Ascending aorta (tissue), 2 donors: ENCODE measurements at places on chromosomes 2 and 18. TPM values are rescaled to one million over a fixed set of nuclear protein-coding genes. Genes with fewer than 3 reads are reported as not detected.

The MRPS5 gene
- total RNA-seq = 30.1 TPM

GRCh38 chr2:88281302-88282217 is 111.4 kb downstream of the THNSL2 start:
- H3K36me3 ChIP-seq = no peaks in the 10 kb centered on the region
- no peaks in the 10 kb centered on the region for H3K4me1 ChIP-seq
- no peak overlapping the region for H3K27ac ChIP-seq

DNA sequence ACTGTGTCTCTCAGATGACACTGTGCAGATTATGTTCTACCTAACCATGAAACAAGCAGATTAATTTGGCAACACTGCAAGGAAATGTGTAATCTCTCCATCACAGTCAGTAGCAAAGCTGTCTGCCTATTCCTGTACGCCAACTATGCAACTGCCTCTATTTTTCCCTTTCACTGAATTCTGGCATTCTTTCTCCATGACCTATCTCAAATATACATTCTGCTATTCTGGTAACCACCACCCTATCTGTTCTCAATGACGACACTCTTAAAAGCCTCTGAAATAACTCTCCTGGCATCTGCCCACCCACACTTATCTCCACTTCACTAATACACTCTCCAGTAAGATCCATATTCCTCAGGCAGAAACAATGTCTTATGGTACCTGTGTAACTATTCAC is 78.7 kb downstream of the ABCA12 start:
- no peaks in the 10 kb centered on the region for H3K27me3 ChIP-seq
- no peaks in the 10 kb centered on the region for H3K4me1 ChIP-seq
- no peaks in the 10 kb centered on the region for H3K36me3 ChIP-seq
- H3K4me3 ChIP-seq = no peak overlapping the region

DNA sequence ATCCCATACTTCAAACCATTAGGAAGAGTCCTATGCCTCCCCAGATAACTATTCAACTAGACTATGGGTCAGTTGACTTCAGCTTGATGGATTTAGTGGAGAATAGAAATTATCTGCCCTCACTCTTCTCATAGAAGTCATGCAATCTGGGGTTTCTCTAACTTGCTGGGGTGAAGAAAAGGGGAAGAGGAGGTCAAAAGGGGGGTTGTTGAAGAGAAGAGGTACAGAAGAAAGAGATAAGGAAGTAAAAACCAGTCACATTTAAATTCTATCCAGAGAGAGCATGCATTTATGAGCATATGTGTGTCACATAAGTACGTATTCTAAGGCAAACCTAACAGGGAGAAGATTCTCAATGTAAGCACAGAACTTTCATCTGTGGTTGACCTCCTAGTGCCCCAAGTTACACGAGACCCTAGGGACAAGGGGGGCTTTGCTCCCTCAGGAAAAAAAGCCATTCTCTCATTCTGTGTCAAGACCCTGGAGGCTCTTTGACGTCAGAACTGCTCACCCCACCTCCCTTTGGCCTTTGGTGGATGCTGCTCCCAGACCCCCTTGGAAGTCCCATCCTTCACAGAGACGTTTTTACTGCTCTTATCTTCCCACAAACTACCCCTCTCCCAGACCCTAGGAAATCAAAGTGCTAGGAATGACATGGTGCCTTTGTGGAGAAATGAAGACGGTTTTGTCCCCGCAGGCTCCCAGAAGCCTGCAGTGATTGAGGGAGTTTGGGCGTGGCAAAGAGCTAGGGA is 236.8 kb upstream of the TNP1 start:
- H3K27ac ChIP-seq = no peak overlapping the region
- H3K4me3 ChIP-seq = no peak overlapping the region
- H3K36me3 ChIP-seq = no peaks in the 10 kb centered on the region
- no peak for DNase-seq
- H3K4me1 ChIP-seq = peaks cover 11% of the 10 kb centered on the region
- H3K27me3 ChIP-seq = no peaks in the 10 kb centered on the region

DNA sequence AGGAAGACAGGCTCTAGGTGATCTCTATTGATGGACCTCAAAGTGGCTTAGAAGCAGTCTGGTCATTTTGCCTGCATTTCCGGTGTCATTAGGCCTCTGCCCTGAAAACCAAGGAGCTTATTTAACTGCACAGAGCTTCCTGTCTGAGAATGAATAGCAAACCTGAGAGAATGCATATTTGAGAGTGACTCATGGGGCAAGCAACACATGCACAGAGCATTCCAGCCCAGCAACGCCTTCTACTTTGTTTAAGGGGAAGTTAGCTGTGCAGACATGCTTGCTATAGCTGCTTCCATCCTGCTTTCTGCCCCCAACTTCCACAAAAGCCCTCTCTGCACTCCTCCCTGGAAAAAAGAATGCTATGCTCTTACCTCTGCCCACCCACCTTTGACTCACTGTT is 232.8 kb downstream of the GRB14 start:
- no peak overlapping the region for H3K27ac ChIP-seq
- H3K27me3 ChIP-seq = no peaks in the 10 kb centered on the region
- DNase-seq = no peak
- peaks cover 2% of the 10 kb centered on the region for H3K4me1 ChIP-seq
- H3K4me3 ChIP-seq = no peak overlapping the region
- H3K36me3 ChIP-seq = no peaks in the 10 kb centered on the region
